Hematopoietic multipotent progenitor cell (in vitro differentiated cells): ENCODE measurements at places on chromosomes 11 and 22. TPM values are rescaled to one million over a fixed set of nuclear protein-coding genes. Genes with fewer than 3 reads are reported as not detected.

PRR33 gene
- 0.54 TPM for total RNA-seq

NUP160 gene
- 33.7 TPM for total RNA-seq

BIK gene
- total RNA-seq, result 0.81 TPM

USH1C gene
- not detected for total RNA-seq

NADSYN1 gene
- total RNA-seq, result 130 TPM

OR51E2 gene
- under 0.01 TPM for total RNA-seq

HEPN1 gene
- total RNA-seq, result not detected

RASSF10 gene
- under 0.01 TPM for total RNA-seq

POU2AF1 gene
- total RNA-seq, result 1.1 TPM

FOLR2 gene
- under 0.01 TPM for total RNA-seq

OSBP2 gene
- total RNA-seq, result 6.2 TPM

MN1 gene
- total RNA-seq, result 14.8 TPM

MMP8 gene
- 1.3 TPM for total RNA-seq

GRCh38 chr22:41127451-41127850 is 35.1 kb downstream of the EP300 start:
- no peak for DNase-seq

GRCh38 chr22:22667966-22668880 is 23.8 kb downstream of the GGTLC2 start:
- no peak for DNase-seq

DNA sequence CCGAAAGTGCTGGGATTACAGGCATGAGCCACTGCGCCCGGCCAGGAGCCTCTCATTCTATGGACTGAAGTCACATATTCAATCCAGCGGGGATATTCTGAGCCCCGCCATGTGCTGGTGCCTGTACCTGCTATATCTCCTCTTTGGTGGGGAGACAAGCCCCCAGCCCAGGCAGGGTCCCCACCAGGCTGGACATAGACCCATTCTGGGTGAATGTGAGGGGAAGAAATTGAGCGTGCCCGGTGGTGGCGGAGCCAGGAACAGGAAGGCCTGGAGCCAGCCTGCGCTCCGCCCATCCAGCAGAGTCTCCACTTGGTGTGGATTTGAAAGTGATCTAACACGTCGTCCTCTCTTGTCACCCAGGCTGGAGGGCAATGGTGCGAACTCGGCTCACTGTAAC is 38.0 kb upstream of the CSNK1E start:
- no peak for DNase-seq

- DNase-seq, result peak; percentile 69
Observed at GRCh38 chr11:61776561-61777075, 15.8 kb downstream of the TMEM258 start.

GRCh38 chr11:3920148-3920852 is 64.8 kb downstream of the STIM1 start:
- DNase-seq, result peak; percentile 29

DNA sequence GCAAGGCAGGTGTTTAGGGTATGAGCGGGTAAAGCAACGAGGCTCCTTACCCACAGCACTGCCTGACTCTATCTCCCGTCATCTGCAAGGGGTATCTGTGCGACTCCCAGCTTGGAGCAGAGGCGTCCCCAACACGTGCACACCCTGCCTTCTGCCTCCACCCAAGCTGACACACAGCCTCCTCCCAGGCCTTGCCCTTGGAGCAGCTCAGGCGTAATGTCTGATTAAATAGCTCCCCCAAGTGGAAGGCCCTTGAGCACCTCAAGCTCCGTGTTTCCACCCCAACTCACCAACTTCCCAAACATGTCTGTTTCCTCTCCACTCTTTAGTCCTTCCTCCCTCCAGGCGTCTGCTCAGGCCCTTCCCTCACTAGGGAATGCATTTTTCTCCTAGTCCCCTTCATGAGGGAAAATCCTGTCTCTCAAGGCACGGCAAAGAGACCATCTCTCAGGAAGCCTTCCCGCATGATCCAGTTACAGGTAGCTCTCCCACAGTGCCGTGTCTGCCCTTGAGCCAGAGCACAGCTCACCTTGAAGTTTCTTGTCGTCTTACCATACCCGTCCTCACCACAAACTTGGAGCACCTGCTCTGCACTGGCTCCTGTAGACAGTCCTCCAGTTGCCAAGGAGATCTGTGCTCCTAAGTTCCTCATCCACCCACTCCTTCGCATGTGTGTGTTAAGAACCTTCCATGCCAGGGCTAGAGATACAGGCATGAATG is 15.8 kb downstream of the CYB5R2 start:
- no peak for DNase-seq

GRCh38 chr22:49303781-49304461 is 523.8 kb downstream of the BRD1 start:
- no peak for DNase-seq

DNA sequence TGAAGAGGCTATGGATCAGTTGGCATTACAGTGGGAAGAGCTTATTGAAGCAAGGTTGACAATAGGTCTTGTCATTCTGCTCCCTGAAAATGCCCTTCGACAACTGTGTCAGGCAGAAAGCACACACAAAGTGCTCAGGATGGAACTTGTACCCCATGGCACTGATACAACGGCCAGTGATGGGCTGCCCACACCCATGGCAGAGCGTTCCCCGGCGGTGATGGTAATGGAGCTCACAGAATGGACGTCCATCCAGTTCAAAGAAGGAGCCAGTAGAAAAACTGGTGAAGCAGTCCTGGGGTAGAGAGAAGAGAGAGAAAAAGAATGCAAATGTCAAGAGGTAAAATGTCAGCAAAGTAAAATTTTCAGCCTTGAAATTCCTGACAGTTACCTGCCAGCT is 19.5 kb upstream of the OR5B21 start:
- DNase-seq, result no peak

DNA sequence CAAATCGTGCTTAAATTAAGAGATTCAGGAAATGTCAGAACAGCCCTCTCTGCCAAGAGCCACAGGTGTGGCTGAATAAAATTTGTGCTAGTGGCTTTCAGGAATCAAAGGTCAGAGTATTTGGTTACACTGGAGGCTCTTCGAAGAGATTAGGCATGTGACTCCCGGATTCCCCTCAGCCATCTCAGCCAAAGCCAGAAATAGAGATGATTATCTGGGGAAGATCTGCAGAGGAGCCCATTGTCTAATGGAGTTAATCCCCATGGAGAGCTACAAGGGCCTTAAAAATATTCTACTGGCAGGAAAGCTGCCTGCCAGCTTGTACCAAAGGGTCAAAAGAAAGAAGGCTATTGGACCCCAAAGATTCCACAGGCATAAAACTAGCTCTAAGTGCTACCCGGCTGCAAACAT is 1259.5 kb downstream of the TBC1D22A start:
- DNase-seq, result no peak

DNA sequence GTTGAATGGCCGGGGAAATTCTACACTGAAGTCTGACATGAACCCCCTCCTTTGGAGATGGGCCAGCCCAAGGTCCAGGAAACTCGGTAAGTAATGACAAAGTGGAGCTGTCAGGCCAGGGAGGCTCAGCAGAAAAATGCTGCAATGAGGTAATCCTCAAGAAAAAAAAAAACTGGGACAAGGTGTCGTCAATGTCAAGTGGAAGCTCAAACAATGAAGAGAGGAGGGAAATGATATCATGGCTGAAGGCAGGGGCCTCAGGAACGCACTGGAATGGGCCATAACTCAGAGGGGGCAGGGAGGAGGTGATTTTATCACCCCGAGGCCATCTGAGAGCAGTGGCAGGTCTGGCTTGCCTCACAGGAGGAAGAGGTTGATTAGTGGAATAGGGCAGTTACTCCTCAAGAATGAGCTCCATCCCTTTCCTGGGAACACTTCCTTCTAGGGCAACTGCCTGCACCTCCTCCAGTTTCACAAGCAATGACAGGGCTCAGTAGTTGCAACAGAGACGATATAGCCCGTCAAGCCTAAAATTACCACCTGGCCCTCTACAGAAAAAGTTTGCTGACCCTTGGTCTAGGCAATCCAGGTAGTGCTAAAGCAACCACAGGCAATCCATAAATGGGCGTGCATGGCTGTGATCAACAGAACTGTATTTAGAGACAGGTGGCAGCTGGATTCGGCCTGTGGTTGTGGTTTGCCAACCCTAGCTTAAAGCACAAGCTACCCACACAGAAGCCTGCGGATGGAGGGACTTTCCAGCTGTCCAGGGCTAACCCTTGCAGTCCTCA is 65.2 kb downstream of the FBXO7 start:
- DNase-seq, result peak; percentile 55

- no peak for DNase-seq
Observed at GRCh38 chr22:30397656-30398635, 1.1 kb downstream of the SEC14L2 start.

DNA sequence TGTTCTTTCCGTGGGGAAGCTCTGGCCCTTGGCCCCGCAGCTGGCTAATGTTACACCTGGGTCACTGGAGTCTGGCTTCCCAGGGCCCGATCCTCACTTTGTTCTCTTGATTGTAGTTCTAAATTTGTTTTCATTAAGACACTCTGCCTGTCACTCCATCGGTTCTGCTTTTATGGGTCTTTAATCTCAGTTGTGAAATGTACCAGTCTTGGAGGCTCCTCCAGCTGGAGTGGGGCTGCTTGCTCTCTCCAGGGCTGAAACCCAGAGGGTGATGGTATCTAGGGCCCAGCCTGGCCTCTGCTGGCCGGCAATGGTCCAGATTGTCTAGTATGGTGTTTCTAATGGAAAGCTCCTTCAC is 352.9 kb downstream of the TENM4 start:
- no peak for DNase-seq

DNA sequence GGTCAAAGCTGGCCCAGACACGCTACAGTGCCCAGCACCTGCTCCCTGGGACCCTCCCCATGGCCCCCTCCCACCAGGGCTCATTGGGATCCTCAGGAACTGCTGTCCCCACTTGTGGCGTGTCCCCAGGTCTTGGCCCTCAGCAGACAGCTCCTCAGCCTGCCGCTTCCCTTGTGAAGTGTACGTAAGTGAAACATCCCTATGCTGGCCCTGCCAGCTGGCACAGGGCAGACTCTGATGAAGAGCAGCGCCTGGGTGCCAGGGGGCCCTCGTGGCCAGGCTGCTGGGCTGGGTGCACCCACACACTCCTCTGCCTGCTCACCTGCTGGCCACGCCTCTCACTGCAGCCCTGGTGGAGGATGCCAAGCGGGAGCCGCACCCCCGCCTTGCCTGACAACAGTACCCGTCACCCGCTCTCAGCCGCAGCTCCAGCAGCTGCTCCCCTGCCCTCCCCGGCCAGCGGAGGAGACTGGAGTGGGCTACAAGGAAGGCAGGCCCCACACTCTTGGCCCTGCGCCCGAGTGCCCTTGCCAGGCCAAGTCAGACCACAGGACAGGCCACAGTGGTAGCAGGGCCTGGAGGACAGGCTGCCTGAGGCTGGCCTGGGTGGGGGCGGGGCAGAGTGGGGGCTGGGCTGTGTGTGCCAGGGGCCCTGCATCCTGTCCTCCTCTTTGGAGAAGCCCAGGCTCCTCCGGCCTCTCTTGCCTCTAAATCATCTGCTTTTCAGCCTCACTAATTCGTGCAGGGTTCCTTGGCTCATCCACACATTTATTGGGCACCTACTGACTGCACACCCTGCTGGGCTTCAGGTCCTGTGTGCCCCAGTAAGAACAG is 39.5 kb downstream of the IGF2 start:
- DNase-seq, result no peak

- no peak for DNase-seq
Observed at GRCh38 chr11:116989184-116989583, 109.0 kb downstream of the SIK3 start.
